ENCODE measurements at places on chromosomes 3 and 15. TPM values are rescaled to one million over a fixed set of nuclear protein-coding genes. Genes with fewer than 3 reads are reported as not detected.

Gene AGTR1
- 0.16 TPM for polyA plus RNA-seq

Gene HIGD2B
- 0.45 TPM for polyA plus RNA-seq

Gene CCR8
- 0.23 TPM for polyA plus RNA-seq

Gene KBTBD12
- polyA plus RNA-seq = 0.53 TPM

Gene RARRES1
- 0.82 TPM for polyA plus RNA-seq

Gene TRNT1
- polyA plus RNA-seq = 36.4 TPM

Gene PP2D1
- 0.40 TPM for polyA plus RNA-seq

Gene CSTA
- polyA plus RNA-seq = 1.4 TPM

Gene SPRED1
- 11.2 TPM for polyA plus RNA-seq

Gene VEPH1
- polyA plus RNA-seq = 9.6 TPM

Gene CADPS
- polyA plus RNA-seq = 14.7 TPM

Gene NR2E3
- 0.83 TPM for polyA plus RNA-seq

Gene MRPL3
- 159 TPM for polyA plus RNA-seq

Gene ADAMTS9
- 0.81 TPM for polyA plus RNA-seq

Gene CCR3
- not detected for polyA plus RNA-seq

Gene CMTM7
- polyA plus RNA-seq = 88.3 TPM

Gene SEMA5B
- 11.0 TPM for polyA plus RNA-seq

Gene LMAN1L
- polyA plus RNA-seq = not detected

Gene RAB6B
- polyA plus RNA-seq = 1.4 TPM

Gene LAMB2
- polyA plus RNA-seq = 71.3 TPM

Gene CLRN1
- polyA plus RNA-seq = 0.45 TPM

Gene EXOSC7
- polyA plus RNA-seq = 114 TPM

Gene ERICH6
- 0.19 TPM for polyA plus RNA-seq

Gene PATL2
- 0.10 TPM for polyA plus RNA-seq

Gene LRRN1
- polyA plus RNA-seq = 76.4 TPM

Gene PPM1L
- polyA plus RNA-seq = 3.9 TPM

Gene TF
- polyA plus RNA-seq = 0.03 TPM

Gene ZNF620
- 14.1 TPM for polyA plus RNA-seq

Gene CASR
- polyA plus RNA-seq = 0.03 TPM

Gene GPR27
- 7.8 TPM for polyA plus RNA-seq

Gene FAM3D
- polyA plus RNA-seq = not detected

Gene ZPLD1
- not detected for polyA plus RNA-seq

Gene C3orf33
- polyA plus RNA-seq = 4.7 TPM

Gene SERINC4
- not detected for polyA plus RNA-seq

Gene CFAP44
- 0.39 TPM for polyA plus RNA-seq

Gene LIPC
- not detected for polyA plus RNA-seq

Gene TRPM1
- polyA plus RNA-seq = 0.17 TPM

Gene GPR149
- polyA plus RNA-seq = not detected

Gene DZIP1L
- polyA plus RNA-seq = 10.0 TPM

Gene GREM1
- 0.27 TPM for polyA plus RNA-seq

Gene ANO10
- polyA plus RNA-seq = 20.6 TPM
